Esophagus squamous epithelium (tissue), 5 donors: ENCODE measurements at places on chromosomes 6 and 20. TPM values are rescaled to one million over a fixed set of nuclear protein-coding genes. Genes with fewer than 3 reads are reported as not detected.

The HNF4A gene
- total RNA-seq, result not detected

The DEF6 gene
- total RNA-seq, result 24.4 TPM

The ASIP gene
- total RNA-seq, result not detected

The SLX4IP gene
- 3.4 TPM for total RNA-seq

The PSORS1C2 gene
- 0.91 TPM for total RNA-seq

The POU3F2 gene
- total RNA-seq, result not detected

The SSR1 gene
- total RNA-seq, result 81.6 TPM

The IYD gene
- total RNA-seq, result not detected

The SCGN gene
- total RNA-seq, result not detected

The SOBP gene
- 3.8 TPM for total RNA-seq
